ENCODE measurements at places on chromosomes 13 and 19.

DNA sequence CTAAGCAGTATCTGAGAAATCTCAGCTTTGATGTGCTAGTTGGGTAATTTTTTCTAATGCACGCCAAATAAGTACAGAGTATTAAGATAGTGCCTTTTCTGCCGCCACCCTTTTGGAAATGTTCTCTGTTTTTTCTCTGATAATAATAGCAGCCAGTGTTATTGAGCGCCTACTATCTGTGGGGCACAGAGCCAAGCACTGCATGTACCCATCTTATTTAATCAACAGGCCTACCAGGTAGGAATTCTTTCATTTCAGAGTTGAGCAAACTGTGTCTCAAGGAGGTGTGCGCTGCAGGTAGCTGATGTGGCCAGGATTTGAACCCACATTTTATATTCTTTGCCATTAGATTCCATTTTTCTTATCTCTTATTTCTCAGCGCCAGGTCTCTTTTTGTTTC lies 1.4 kb downstream of the EPN1 start:
- DNase-seq, result no peak

DNA sequence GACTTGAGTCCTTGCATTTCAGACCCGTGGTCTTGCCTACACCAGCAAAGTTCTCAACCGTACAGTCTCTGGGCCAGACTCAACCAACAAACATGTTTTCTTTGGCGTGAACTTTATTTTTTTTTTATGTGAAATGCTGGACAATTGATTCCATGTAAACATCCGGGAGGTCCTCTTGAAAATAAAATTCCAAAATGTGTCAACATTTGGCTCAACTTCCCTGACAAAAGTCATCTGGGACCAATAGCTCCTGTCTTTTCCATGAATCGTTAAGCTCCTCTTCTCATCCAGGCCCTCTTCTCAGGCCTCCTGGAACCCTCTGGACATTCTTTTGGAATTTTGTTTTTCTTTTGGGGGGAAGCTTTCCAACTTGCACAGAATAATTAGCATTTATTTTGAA lies 2.7 kb downstream of the ALDH16A1 start:
- DNase-seq, result no peak

DNA sequence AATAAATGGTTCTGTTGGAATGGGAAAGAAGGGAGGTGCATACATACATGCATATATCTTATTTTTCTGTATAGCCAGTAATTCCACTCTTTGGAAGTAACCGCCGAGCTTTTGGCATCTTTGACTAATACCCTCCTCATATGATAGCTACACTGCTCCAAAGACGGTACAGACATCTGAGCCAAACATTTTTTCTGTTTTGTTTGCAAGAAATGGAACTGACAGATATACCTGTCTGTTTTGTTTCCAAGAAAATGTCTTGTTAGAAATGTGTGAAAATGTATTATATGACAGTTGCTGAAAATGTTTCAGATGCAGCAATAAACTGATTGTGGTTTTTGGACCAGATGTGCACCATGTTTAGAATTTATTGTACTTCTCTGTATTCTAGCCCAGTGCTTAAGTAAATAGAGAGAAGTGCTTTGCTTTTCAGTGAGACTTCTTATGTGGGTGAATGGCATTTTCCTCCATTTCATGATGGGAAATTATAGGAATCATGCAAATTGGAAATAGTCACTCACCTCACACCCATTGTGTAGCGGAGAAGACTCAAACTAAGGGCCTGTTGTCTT lies 396.9 kb downstream of the KCNRG start:
- no peak for DNase-seq

GRCh38 chr13:96020155-96020575 lies 33.0 kb downstream of the UGGT2 start:
- DNase-seq, result no peak

- no peak for DNase-seq
Measured at GRCh38 chr13:35995136-35995535, 136.0 kb downstream of the DCLK1 start.

GRCh38 chr19:6048793-6049405 lies 61.4 kb downstream of the RFX2 start:
- peak; percentile 62 for DNase-seq

DNA sequence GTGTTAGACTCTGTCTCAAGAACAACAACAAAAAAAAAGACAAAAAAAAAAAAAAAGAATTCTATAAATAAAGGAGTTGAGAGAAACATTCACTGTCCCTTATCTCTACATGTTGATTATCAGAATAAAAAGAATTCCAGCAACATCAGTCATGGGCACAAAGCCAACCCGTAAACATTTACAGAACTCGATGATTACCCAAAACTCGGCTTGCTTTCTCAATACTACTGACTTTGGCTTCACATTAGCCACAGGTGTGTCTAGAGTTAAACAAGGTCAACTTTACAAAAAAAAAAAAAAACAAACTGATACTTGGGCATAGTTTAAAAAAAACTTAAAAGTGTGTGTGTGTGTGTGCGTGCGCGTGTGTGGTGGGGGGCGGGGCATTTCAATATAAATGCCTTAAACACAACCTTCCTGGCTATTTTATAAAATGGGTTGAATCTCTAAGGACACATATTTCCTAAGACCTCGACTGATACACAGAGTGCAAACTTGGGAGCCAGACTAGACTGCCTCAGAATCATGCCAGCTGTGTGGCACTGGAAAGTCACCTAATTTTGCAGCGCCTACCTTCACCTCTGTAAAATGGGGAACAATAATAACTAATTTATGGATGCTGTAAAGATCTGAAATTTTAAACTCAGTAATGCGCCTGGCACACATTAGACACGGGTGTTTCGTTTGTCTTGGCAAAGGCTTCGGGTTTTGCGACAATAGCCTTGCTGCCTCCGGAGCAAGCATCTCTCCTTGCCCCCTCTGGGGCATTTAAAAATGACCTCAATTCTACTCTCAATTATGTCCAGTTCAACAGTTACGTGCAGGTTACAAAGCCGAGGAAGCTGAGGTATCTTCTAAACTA lies 922 bp downstream of the EBPL start:
- no peak for DNase-seq

- no peak for DNase-seq
Measured at GRCh38 chr19:18245297-18245696, 19.1 kb upstream of the PDE4C start.

DNA sequence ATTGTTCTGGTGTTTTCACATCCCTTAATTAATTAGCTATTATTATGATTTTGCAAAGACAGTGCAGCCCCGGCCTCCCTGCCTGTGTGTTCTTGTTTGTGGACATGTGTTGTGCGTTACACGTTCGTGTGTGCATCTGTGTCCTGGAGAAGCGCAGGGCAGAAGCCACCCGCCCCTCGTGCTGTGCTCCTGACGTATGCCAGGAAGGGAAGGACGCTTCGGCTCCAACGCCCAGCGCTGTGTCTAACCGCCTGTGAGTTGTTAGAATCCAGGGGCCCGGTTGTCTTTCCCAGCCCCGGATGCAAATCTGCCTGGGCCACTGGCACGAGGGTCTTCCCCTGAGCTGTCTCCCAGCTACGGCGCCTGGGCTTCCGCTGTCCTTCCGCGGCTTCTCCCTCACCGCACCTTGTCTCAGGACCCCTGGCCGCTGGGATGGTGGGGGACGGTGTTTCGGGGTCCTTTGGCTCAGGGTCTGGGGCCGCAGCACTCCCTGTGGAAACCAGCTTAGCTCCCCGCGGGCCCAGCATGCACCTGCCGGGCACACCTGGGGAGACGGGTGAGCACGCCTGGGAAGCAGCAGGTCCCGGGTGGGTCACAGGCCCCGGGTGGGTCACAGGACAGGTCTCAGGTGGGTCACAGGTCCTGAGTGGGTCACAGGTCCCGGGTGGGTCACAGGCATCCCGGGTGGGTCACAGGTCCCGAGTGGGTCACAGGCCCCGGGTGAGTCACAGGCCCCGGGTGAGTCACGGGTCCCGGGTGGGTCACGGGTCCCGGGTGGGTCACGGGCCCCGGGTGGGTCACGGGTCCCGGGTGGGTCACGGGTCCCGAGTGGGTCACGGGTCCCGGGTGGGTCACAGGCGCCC lies 51.5 kb downstream of the GAS6 start:
- DNase-seq, result no peak

DNA sequence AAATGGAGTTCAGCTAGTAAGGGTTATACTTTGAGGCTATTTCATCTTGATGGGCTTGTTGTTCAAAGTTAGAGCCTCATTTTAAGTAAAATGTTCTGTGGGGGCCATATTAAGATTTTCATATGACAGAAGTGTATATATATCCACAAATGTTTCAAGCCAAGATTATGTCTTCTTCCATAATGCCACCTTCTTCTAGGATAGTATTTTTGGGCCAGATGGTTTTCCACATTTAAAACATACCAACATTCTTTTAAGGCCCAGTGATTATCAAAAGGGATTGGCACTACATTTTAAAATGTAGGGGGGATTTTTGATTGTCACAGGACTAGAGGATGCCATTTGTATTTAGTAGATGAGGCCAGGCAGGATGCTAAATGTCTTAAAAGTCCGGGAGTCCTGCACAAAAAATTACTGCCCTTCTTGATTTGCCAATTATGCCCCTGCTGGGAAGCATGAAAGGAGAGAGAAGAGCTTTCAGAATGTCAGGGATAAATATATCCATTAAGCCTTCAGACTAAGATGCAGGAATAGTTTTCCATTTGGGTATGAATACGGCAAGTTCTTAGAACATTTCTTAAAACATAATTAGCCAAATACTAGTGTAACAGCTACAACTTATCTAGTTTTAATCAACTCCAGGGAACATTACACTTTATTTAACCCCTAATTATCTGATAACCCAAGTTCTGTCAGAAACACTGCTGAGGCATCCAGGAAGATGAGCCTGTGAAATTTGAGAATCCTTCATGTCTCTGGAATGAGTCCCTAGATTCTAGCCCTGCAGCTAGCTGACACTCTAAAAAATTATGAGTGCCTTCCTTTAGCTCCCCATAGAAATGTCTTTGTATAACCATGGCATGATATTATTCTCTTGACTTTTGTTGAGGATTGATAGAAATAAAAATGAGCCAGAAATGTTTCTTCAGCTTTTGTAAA lies 34.0 kb downstream of the ITM2B start:
- no peak for DNase-seq
